NCI-H1436 treated with DMSO at 0.1 percent for 48 hours (cell line): ENCODE measurements at places on chromosomes 12 and 14.

DNA sequence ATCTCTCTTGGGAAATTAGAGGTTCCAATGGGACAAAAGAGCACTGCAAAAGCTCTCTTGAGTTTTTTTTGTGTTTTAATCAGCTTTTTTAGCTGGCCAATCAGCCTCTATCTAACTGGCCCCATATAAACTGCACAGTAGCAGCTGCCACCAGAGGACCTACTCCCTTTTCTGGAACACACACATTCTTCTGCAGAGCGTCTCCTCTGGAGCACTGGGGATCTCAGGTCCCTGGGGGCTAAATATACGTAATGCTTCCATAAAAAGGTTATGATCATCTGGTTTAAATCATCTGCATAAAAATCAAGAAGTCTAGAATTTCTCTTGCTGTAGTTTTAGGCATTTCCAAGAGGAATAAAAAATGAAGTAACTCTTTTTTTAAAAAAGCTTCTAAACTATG lies 32.3 kb downstream of the TSPAN8 start:
- DNase-seq: no peak

DNA sequence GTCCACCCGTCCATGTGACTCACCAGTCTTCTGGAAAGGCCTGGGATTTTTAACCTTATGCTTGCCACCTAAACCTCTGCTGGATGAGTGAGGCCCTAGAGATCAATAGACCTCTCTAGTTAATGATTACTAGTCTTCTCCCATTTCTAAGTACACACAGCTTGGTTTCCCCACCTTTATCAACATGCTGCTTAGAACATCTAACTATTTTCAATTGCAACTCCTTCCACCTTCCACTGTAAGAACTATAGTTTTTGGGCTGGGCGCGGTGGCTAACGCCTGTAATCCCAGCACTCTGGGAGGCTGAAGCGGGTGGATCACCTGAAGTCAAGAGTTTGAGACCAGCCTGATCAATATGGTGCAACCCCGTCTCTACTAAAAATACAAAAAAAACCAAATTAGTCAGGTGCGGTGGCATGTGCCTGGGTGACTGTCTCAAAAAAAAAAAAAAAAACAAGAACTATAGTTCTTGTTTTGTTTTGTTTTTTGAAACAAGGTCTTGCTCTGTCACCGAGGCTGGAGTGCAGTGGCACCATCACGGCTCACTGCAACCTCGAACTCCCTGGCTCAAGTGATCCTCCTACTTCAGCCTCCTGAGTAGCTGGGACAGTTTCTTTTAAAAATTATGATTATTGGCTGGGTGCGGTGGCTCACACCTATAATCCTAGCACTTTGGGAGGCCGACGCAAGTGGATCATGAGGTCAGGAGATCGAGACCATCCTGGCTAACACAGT lies 18.7 kb upstream of the MDM2 start:
- DNase-seq: no peak

DNA sequence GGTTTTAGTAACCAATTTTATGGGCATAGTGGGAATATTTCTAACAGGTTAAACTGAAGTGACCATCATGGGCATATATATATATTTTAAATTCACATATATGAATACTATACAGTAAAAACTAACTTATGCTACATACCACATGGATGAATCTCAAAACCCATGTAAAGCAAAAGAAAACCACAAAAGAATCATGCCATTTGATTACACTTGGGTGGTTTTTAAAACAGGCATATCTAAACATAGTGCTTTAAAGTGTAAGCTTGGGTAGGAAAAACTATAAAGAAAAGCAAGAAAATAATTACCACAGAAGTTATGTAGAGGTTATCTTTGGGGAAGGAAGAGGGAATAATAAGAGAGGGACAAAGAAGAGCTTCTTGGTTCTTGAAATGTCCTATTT lies 326.1 kb downstream of the NAV3 start:
- no peak for DNase-seq

- no peak for DNase-seq
Observed at GRCh38 chr12:131684015-131684725, 26.7 kb upstream of the SFSWAP start.

DNA sequence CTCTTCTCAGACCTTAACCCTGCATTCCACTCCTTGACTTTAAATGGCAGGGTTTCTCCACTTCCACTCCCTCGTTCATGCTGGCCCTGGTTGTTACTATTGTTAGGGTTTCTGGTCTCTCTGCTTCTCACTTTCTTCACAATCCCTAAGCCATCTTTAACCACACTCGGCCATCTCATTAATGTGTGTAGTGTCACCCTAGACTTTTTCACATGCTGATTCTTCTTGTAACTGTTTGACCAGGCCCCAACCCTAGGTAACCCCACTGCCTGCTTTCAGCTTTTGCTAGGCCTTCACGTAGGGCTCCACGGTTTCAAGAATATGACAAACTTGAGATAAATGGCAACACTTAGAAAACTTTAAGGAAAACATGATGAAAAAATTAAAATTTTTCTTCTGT lies 195.1 kb downstream of the IPO8 start:
- no peak for DNase-seq

DNA sequence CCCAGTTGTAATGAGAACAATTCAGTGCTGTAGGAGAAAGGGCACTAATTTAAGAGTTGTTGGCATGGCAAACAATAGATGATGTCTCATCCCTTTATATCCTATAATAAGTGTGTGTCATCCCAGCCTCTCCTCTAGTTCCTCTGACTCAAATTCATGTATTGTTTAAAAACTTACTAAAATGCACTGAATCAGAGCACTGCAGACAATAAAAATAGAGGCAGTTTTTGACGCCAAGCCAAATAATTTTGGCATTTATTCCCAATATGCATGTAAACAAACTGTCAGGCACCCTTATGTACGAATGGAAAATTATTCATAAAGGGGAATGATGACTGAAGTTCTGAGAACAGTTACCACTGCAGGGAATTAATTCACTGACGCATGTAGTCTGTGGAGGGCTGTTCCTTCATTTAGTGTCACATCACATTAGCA lies 57.9 kb upstream of the TMX1 start:
- DNase-seq: no peak

GRCh38 chr12:15393037-15393436 lies 70.7 kb downstream of the PTPRO start:
- no peak for DNase-seq

DNA sequence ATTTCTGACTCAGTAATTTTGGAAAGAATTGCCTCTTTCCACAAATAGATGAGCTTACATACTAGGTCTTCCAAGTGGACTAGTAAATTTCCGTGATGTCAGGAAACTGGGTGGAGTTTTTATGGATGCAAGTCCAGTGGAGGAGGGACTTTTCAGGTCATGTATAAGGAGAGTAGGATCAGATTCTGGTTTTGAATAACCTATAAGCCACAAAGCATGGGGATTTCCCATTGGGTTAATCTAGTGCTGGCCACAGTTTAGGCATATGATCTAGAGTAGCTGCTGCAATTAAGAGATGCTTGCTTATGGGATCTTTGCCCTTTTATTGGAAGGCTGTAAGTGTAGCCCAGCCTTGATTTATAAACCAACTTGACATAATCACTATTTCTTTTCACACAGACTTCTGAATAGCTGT lies 33.8 kb downstream of the STK38L start:
- DNase-seq: no peak
